ENCODE measurements at places on chromosomes 3 and 15.

DNA sequence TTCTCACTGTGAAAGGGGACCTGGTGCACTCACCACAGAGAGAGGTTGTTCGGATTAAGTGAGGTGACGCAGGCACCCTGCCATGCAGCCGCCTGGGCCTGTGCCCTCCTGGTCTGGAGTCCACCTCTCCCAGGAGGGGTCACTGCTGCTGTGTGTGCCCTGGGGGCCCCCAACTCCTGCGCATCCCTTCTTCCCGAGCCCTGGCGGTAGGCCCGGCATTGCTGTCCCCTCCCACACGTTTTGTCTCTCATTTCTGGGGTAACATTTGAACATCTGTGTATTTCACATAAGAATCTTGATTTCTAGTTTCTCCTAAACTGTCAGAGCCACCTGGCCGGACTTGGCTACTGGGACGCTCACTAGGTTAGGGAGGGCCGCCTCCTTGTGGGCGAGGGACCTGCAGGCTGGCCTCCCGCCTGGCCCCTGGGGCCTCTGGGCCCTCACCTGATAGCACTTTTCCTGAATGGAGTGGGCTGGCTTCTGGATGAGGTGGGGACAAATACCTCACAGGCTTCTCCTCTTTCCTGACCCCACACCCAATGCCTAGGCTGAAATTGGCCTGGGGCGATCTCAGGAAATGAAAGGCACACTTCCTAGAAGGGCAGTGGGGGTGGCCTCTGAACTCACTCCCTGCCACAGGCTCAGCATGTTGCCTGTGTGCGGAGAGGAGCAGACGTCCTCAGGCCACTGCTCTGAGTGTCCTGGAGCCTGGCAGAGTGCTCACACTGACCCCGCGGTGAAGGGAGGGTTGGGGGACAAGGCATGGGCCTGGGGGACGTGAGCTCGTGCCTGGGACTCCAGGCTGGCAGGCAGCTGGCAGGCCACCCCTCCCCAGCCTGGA, 104.2 kb upstream of the PRR23E start:
- no peak for DNase-seq

- no peak for DNase-seq
Measured at GRCh38 chr15:55218056-55218455, 21.3 kb upstream of the RSL24D1 start.

DNA sequence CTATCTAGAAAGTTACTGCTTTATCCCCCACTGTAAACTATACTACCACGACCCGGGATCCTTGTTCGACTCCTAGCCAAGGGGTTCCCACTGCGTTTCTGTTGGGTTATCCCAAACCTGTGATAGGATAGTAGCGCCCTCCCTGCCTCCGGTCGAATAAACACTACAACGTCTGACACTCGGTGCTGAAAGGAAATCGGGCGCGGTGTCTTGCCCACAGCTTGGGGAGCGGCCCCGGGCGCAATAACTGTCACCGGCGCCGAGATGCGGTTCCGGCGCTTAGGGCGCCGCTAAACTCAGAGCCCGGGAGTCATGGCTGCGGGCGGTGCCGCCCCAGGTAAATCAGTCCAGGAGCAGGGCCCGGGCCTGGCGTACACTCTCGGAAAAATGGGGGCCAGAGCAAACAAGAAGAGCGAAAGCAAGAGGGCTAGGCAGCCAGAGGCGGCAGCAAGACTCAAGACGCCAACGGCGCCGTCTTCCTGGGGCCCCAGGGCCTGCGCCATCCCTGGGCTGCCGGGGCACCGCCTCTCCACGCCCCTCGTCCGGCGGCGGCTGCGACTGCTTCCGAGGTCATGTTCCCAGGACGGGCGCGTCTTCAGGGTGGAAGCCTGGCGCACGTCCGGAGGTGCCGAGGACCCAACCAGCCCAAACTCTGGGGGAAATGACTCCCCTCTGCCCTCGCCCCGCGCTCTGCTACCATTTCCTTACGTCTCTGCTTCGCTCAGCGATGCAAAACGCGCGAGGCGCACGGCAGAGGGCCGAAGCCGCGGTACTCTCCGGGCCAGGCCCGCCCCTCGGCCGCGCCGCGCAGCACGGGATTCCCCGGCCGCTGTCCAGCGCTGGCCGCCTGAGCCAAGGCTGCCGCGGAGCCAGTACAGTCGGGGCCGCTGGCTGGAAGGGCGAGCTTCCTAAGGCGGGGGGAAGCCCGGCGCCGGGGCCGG, at the start of gene DUT:
DUT (plus strand) TSS at position 575 of the 941 bp plus-strand sequence; CDS start at position 662, 87 bp downstream.
- DNase-seq = peak; percentile 69

DNA sequence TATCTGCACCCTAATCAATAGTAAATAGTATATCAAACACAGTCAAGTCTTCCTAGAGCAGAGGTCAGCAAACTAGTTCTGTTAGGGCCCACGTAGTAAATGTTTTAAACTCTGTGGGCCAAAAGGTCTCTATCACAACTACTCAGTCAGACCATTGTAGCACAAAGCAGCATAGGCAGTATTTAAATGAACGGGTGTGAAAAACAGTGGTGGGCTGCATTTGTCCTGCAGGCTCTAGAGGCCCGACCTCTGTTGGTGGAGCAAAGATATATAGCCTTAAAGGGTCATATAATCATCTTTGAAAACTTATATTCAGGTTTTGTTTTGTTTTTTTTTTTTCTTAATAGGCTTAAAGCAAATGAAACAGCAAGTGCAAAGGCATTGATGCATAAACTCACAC, 326.4 kb upstream of the TRIM42 start:
- no peak for DNase-seq

- no peak for DNase-seq
Measured at GRCh38 chr3:66434726-66435125, 66.1 kb downstream of the LRIG1 start.

DNA sequence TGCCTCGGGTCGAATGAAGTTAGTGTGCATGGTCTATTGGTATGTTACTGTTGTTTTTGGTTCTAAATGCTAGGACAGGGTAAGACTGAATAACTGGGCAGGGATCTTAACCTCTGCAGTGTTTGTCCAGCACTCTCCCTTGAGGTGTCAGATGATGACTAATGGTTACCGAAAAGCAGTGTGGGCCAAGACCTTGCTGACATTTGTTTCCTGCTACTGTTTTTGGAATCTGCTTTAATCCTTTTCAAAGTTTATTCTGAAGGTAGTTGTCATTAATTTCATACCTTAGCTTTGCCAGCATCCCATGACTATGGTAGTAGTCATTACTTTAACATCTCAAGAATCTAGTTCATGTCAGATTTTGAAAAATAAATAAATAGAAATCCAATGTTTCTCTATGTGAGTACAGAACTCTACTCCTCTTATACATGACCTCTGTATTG, 117.0 kb downstream of the P3H2 start:
- DNase-seq = no peak

GRCh38 chr15:76912430-76912829, 7.3 kb upstream of the SCAPER start:
- DNase-seq = no peak

DNA sequence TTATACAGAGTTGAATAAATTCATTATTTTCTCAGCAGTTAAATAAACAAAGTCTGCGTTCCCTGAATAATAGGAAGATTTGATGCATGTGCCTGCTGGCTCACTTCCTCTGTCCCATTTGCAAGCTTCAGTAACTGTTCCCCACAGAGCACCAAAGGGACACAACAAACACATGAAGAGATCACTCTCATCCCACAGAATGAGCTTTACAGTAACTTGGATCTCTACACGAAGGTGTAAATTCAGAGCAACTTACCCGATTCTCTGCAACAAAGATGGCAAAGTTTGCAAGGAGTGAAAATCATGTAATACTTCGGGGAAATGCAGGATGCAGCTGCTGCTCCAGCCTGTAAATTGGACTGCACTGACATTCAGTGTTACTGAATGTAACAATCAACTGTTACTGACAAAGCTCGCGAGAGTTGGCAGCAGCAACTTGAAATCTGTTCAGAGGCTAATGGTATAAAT, at the start of gene BCHE:
BCHE (minus strand) TSS at position 366 of the 468 bp plus-strand sequence. CDS start 6,390 bp downstream, outside the sequence.
- no peak for DNase-seq

DNA sequence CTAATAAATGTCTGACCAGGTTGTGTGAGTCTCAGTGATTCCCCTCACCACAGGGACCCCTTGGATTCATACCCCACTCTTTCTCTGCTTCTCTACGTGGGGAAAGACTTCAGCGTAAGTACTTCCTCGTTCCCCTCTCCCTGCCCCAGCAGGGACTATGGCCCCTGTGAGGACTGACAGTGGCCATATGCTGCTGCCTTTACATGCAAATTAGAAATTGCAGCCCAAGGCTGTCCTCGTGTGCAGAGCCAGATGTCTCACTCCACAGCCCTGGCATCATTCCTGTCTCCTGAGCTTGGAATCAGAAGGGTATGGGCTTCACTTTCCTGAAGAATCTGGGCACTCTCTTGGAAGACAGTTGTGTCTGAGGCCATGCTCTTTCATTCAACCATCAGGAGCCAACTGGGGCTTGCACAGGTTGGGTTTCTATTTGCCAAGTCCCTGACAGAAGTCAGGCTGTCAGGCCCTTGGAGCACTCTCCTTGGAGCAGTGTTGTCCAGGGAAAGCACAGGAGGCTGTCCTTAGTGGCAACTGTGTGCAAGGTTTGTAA, 30.5 kb upstream of the IQCF2 start:
- DNase-seq = no peak
